ENCODE measurements at places on chromosomes 6 and 20. TPM values are rescaled to one million over a fixed set of nuclear protein-coding genes. Genes with fewer than 3 reads are reported as not detected.

The SLA2 gene
- total RNA-seq = 0.58 TPM

The UBE3D gene
- total RNA-seq = 3.8 TPM

The SPATS1 gene
- total RNA-seq = not detected

The EYA2 gene
- 16.8 TPM for total RNA-seq

The HUS1B gene
- total RNA-seq = 0.64 TPM

The SPINT4 gene
- total RNA-seq = not detected

The SLC22A1 gene
- total RNA-seq = 0.74 TPM

The LPIN3 gene
- total RNA-seq = 65.3 TPM

- H3K36me3 ChIP-seq = no peaks in the 10 kb centered on the region
- no peaks in the 10 kb centered on the region for H3K27me3 ChIP-seq
- H3K27ac ChIP-seq = no peak overlapping the region
- H3K4me1 ChIP-seq = no peaks in the 10 kb centered on the region
- no peak for DNase-seq
- H3K4me3 ChIP-seq = no peak overlapping the region
These were observed 68.0 kb downstream of the OLIG3 start for GRCh38 chr6:137426007-137426689.

- no peak overlapping the region for H3K4me3 ChIP-seq
- no peaks in the 10 kb centered on the region for H3K4me1 ChIP-seq
- no peaks in the 10 kb centered on the region for H3K36me3 ChIP-seq
- DNase-seq = no peak
These were observed 85.7 kb downstream of the LIN28B start for GRCh38 chr6:105042648-105043047.

GRCh38 chr20:7371518-7372163 is 568.6 kb downstream of the HAO1 start:
- DNase-seq = no peak
- no peak overlapping the region for H3K4me3 ChIP-seq
- no peaks in the 10 kb centered on the region for H3K36me3 ChIP-seq
- no peak overlapping the region for H3K27ac ChIP-seq
- no peaks in the 10 kb centered on the region for H3K27me3 ChIP-seq

- H3K27ac ChIP-seq = no peak overlapping the region
- no peaks in the 10 kb centered on the region for H3K36me3 ChIP-seq
These were observed 57.2 kb downstream of the CTCFL start for GRCh38 chr20:57467742-57468141.

DNA sequence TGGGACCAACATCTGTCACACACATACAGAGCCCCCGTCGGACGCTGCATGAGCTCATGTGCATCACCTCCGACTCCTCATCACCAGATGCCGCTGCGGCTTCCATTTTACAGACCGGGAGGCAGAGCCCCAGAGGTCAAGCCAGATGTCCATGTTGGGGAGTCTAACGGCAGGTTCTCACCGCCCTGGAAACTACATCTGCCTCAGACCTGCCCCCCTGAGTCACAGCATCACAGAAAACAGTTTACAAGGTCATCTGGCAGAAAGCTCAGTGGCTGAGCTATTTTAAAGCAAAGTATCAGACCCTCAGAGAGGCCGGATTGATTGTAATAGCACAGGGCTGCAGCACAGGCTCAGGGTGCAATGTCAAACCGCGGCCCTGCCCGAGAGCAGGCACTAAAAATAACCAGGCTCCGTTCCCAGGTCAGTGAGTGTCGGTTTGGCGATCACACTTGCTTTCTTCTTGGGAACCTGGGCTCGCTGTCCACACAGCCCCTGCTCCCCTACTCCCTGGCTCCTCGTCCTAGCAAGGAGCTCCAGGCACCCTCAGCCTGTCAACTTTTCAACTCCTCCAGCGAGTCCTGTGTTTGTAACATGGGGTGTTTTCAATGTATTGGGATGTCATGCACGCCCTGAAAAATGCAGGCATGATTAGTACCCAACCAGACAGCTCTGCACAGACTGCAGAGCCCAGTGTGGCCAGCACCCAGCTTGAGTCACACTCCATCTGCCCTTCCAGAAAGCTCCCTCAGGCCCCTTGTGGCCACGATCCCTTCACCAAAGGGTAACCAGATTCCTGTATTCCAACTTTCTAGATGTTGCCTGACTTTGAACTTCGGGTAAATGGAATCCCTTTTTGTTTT is 264.5 kb downstream of the CDH4 start:
- no peaks in the 10 kb centered on the region for H3K27me3 ChIP-seq
- no peak overlapping the region for H3K4me3 ChIP-seq
- no peaks in the 10 kb centered on the region for H3K36me3 ChIP-seq
- no peaks in the 10 kb centered on the region for H3K4me1 ChIP-seq
- no peak for DNase-seq

DNA sequence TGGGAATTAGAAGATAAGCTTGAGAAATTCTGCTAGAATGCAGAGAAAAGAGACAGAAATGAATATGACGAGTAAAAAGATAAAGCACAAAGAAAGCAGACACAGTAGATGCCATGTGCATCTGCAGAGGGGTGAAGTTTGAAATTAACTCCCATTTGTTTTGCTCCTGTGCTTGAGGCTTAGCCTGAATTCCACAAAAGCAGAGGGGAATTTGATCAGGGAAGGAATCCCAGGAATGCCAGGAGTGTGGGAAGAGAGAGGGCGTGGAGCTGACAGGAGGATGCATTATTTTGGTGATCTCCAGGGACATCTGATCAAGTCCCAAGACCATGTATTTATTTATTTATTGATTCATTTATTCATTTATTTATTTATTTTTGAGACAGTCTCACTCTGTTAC is 55.6 kb downstream of the SLC22A1 start:
- H3K27ac ChIP-seq = no peak overlapping the region
- no peak for DNase-seq
- no peaks in the 10 kb centered on the region for H3K36me3 ChIP-seq
- H3K4me3 ChIP-seq = no peak overlapping the region
- H3K4me1 ChIP-seq = no peaks in the 10 kb centered on the region

DNA sequence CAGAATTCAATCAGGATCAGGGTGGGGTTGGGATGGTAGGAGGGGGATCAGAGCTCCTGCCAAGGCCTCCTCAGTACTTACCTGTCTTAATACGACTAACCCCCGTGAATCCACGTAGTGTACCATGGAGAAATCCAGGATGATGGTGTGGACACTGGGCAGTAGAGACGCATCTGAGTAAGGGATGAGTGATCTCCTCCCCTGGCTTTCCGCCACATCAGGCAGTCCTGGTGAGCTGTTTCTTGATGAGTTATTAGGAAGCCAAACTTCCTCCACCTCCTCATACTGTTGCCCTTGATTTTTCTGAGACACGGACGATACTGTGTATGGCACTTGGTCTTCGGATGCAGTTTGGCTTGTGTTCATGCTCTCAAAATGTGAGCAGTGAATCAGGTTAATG is 34.2 kb upstream of the SRPK1 start:
- no peaks in the 10 kb centered on the region for H3K27me3 ChIP-seq
- no peak for DNase-seq
- H3K36me3 ChIP-seq = no peaks in the 10 kb centered on the region
- no peaks in the 10 kb centered on the region for H3K4me1 ChIP-seq
- H3K4me3 ChIP-seq = no peak overlapping the region

GRCh38 chr20:43945391-43946205 is 30.9 kb downstream of the TOX2 start:
- H3K27ac ChIP-seq = no peak overlapping the region
- H3K4me1 ChIP-seq = peaks cover 16% of the 10 kb centered on the region
- no peaks in the 10 kb centered on the region for H3K27me3 ChIP-seq

DNA sequence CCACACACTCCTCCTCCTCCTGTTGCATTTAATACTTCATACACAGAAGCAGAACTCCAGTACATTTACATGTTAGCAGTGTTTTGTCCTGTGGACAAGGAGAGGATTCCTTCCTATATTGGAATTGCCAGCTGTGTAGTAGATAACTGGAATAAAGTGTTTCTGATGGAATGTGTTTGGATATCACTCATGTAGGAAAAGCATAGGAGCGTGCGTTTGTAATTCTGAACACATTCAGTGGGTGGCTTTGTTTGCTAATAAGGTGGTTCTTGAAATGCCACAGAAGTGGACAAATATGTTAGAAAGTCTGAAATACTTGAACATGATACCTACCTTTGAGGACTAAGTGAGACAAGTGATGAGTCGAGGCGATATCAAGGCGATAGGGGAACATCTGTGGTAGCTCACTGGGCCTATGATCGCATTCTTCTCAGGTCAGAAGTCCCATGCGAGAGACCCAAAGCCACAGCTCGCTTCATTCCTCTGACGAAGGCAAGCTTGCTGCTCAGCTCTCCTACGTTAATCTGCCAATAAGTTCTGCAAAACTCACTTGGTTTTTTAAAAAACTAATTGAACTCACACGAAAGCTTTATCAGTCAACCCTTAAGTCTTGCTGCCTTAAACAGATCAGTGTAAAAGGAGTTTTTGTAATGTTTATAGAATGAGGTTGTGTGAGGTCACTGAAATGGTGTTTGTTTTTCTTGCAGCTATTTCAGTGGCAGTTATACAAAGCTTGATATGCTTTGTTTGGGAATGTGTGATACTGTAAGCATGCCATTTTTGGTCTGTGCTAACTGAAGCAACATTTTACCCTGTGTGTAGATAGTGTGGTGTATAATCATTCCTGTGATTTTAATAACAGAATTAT is 159.9 kb downstream of the SOX4 start:
- no peaks in the 10 kb centered on the region for H3K36me3 ChIP-seq
- no peaks in the 10 kb centered on the region for H3K4me1 ChIP-seq
- no peak overlapping the region for H3K4me3 ChIP-seq
- H3K27me3 ChIP-seq = no peaks in the 10 kb centered on the region
- DNase-seq = no peak
- H3K27ac ChIP-seq = no peak overlapping the region

GRCh38 chr6:3625149-3625979 is 126.1 kb downstream of the PXDC1 start:
- H3K36me3 ChIP-seq = no peaks in the 10 kb centered on the region
- no peak overlapping the region for H3K4me3 ChIP-seq
- H3K27ac ChIP-seq = no peak overlapping the region
- no peaks in the 10 kb centered on the region for H3K27me3 ChIP-seq
- no peak for DNase-seq
- H3K4me1 ChIP-seq = no peaks in the 10 kb centered on the region

GRCh38 chr20:41174373-41174772 is 37.0 kb downstream of the PLCG1 start:
- peak; percentile 14 for DNase-seq
- no peaks in the 10 kb centered on the region for H3K27me3 ChIP-seq
- no peaks in the 10 kb centered on the region for H3K4me1 ChIP-seq
- no peak overlapping the region for H3K4me3 ChIP-seq

DNA sequence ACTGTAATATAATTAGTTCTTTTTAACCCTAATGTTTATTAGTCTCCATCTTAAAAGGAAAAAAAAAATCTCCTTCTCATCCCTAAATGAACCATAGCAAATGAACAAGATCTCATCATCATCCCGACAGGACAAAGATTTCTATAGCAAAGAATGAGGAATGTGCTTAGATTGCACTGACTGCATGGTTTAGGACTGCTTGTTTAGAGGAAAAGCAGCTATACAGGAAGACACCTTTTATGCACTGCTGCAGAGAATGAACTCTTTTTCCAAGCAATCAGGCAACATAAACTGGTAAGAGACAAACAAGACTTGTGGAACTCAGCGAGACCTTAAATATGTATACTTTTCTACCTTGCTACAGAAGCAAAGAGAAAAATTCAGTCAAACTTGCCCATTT is 26.8 kb downstream of the CSNK2A1 start:
- no peak overlapping the region for H3K4me3 ChIP-seq
- H3K27me3 ChIP-seq = no peaks in the 10 kb centered on the region
- no peaks in the 10 kb centered on the region for H3K36me3 ChIP-seq
- H3K27ac ChIP-seq = no peak overlapping the region
- no peaks in the 10 kb centered on the region for H3K4me1 ChIP-seq
- DNase-seq = no peak

DNA sequence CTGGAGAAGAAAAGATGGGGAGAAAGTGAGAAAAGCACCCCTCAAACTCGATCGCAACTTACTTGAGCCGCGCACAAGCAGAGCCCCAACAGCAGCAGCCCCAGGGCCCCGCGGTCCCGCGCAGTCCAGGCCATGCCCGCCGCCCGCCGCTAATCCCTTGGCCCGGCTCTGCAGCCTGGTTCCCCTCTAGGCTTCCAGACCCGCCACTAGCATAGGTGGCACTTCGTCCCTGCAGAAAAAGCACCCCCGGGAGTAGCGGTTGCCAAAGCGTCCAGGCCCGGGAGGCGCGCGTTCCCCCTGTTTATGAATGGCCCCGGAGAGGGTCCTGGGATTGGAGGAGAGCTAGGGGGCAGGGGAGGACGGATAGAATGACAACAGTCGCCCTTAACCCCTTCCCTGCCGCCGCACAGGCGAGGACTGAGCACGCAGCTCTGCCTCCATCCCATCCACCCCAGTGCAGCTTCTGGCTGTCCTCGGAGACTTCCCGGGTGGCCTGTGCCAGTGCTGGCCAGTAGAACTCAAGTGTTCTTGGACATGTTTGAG is 19.9 kb downstream of the COL9A1 start:
- no peaks in the 10 kb centered on the region for H3K36me3 ChIP-seq
- H3K27ac ChIP-seq = no peak overlapping the region
- peaks cover 8% of the 10 kb centered on the region for H3K27me3 ChIP-seq
- no peak for DNase-seq
- peaks cover 3% of the 10 kb centered on the region for H3K4me1 ChIP-seq

GRCh38 chr6:149933036-149933435 is 8.8 kb upstream of the ULBP2 start:
- DNase-seq = no peak
- H3K27ac ChIP-seq = no peak overlapping the region
- H3K36me3 ChIP-seq = no peaks in the 10 kb centered on the region
- no peaks in the 10 kb centered on the region for H3K4me1 ChIP-seq
- H3K4me3 ChIP-seq = no peak overlapping the region
- H3K27me3 ChIP-seq = peaks cover 20% of the 10 kb centered on the region

DNA sequence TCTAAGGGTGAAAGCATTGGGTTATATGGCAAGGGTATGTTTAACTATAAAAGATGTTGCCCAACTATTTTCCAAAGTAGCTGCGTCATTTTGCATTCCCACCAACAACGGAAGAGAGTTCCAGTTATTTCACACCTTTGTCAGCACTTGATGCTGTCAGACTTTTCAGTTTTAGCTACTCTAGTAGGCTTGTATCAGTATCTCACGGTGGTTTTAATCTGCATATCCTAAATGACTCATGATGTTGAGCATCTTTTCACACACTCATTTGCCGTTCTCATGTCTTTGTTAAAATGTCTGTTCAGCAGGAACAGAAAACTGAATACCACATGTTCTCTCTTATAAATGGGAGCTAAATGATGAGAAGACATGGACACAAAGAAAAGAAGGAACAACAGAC is 122.3 kb downstream of the RNASET2 start:
- H3K4me3 ChIP-seq = no peak overlapping the region
- no peak for DNase-seq
- H3K36me3 ChIP-seq = no peaks in the 10 kb centered on the region
- H3K27ac ChIP-seq = no peak overlapping the region

DNA sequence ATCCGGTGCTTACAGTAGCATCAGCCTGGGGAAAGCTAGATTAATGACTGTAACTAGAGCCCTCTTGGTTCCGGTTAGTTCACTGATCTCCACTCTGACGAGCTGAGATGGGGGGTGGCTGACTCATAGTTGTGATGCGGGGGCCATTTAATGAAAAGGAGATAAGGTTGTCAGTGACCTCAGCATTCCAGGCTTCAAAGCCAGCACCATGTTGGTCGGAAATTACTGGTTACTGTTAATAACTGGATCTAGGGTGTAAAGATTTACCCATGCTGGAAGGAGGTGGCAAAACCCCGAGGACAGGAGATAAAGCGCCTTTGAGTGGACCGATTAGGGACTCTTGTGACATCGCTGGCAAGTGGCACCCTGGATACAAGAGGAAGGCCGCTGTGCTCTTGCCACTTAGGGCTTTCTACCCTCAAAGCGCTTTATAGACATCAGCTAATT is 21.1 kb downstream of the FOXC1 start:
- no peaks in the 10 kb centered on the region for H3K4me1 ChIP-seq
- no peak for DNase-seq
- H3K27ac ChIP-seq = no peak overlapping the region
- H3K4me3 ChIP-seq = no peak overlapping the region
- no peaks in the 10 kb centered on the region for H3K27me3 ChIP-seq

Data from colonic mucosa (tissue), 4 donors.